T-cell (primary cell): ENCODE measurements at places on chromosomes 3 and 15.

DNA sequence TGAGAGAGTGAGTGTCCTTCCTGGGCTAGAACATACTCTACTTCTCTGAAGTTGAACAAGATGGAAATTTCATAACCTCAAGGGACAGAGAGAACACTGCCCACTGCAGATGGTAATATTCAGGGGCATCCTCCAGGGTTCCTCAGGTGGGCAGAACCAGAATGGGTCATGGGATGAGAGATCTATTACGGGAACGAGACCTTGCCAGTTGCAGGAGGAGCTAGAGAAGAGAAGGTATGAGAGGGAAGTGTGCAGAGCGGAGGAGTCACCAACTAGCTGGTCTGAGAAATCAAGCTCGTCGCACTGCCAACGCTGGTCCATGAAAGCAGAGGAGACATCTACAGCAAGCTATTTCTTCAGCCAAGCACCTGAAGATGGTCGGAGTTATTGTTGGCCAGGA is 184.7 kb downstream of the TJP1 start:
- DNase-seq = no peak

DNA sequence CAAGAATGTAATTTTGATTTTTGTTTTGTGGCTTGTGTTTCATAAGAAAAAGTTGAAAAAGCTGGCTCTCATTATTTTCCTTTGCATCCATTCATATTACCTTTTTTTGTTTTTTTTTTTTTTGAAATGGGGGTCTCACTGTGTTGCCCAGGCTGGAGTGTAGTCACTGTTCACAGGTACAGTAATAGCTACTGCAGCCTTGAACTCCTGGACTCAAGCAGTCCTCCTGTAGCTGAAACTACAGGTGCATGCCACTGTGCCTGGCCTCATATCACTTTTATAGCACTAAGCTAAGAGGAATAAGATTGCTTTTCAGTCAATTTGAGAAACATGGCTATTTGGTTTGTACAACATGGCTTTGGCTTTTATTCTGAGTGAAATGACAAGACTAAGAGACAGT is 49.8 kb downstream of the TCF12 start:
- no peak for DNase-seq

- DNase-seq = no peak
These were observed 20.3 kb upstream of the CYP11A1 start for GRCh38 chr15:74387621-74388362.

DNA sequence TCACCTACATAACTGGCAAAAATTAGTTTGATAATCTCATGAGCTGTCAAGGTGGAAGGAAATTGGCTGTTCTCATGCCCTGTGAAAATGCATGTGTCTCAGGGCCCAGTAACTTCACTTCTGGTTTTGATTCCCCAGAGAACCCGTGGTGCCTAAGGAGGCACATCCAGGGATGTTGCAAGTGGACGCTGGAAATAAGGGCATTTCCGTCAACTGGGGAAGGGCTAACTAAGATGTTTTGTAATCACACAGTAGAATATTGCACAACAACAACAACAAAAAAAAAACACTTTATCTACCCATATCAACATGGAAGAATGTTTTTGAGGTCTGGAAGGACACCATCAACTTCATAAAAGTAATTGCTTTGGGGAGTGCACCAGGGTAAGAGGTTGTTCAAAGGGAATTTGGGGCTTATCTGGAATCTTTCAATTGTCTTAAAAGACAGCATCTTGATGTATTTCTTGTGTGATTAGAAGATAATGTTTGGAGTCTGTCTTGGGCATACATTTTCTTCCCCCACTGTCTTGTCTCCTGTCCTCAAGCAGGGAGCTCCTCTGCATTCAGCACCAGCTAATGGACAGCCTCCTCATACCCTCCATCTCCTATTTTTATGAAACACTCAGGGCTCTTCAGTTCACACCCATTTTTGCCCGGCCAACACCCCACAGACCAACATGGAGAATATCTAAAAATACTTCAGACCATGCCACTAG is 37.2 kb upstream of the PRR20G start:
- DNase-seq = no peak

DNA sequence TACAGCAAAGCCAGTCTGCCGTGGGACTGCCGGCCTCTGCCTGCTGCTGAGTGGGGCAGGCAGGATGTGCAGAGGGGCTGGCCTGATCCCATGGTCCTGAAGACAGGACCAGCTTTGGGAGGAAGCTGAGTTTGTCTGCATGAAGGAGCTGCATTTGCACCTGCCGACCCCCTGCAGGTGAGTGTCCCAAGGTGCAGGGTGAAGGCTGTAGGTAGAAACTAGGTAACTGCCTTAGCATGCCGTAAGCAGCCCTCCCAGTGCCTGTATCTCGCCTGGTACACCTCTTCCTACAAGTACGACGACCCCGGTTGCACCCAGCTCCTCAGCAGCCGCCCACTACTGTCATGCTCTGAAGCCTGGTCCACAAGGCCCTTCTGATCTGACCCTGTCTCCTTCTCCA is 34.9 kb downstream of the AMOTL2 start:
- DNase-seq = no peak

GRCh38 chr3:12312010-12312409 is 23.1 kb downstream of the PPARG start:
- no peak for DNase-seq

GRCh38 chr3:55412545-55412944 is 74.6 kb downstream of the WNT5A start:
- DNase-seq = no peak

GRCh38 chr3:150917951-150918350 is 12.7 kb upstream of the MINDY4B start:
- no peak for DNase-seq

DNA sequence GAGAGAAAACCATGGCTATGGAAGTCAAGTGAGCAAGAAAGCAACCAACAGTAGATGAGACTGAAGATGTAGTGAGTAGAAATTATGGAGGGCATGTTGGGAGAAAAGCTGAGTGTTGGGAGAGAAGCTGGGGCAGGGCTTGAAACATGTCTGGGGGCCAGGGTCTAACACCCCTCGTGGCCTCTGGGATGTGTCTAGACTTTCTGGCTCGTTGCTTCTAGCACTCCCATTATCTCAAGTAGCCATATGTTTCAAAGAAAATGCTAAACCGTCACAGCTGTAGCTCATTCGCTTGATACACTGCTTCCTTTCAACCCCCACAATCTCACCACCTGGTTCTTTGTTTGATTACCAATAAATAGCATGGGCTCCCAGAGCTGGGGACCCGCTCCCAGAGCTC is 83.8 kb upstream of the BCHE start:
- DNase-seq = no peak

- DNase-seq = no peak
These were observed 143.4 kb upstream of the KBTBD8 start for GRCh38 chr3:66854601-66855151.

DNA sequence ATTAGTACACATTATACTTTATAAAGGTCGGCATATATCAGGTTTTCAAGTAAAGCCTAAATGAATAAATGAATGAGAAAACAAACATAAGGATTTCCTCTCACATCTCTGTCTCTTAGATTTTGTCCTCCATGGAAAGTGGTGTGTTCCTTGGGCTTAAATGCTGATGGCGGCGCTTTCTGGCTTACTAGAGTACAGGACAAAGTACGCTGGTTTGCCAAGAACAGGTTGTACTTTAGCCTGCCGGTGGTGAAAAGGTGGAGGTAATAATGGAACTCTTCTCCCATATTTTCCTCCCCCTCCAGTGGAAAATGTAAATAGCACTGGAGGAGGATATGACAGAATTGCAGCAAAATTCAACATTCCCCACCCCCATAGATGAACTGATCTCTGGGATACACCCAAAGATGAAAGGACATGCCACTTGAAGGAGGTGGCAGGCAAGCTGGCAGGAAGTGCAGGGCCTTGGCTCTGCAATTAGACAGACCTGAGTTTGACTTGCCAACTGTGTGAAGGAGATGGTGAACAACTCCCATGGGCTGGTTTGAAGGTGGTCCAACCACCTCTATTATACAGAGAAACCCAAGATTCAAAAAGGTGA is 29.3 kb downstream of the CEP152 start:
- DNase-seq = no peak

DNA sequence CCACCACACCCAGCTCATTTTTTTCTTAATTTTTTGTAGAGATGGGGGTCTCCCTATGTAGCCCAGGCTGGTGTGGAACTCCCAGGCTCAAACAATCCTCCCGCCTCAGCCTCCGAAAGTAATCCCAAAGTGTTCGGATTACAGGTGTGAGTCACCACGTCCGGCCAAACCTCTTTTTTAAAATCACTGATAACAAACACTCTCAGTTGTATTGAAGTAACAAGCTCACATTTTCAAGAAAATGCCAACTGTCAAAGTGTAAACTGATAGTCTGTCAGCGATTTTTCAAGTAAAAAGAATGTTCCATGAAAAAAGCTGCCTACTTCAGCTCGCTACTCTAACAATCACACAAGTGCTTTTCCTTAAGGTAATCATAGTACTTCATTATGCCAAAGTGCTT is 33.4 kb downstream of the UBXN7 start:
- DNase-seq = no peak

DNA sequence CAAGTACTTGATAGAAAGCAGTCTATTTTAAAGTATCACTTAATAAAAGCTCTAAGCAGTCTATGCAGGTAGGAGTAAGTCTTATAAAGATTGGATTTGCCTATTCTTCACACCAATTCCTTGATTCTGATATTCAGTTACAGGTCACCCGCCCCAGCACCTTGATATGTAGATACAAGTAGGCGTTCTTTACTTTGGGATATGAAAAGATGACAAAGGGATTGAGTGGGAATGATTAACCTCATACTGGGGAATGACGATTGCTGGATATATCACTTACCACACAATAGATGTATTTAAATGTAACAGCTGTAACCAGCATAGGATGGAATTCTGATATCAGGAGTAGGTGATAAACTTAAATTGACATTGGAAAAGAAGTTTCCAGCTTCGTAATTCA is 47.1 kb downstream of the HHLA2 start:
- DNase-seq = no peak
